ENCODE measurements at places on chromosomes 16 and 17.

DNA sequence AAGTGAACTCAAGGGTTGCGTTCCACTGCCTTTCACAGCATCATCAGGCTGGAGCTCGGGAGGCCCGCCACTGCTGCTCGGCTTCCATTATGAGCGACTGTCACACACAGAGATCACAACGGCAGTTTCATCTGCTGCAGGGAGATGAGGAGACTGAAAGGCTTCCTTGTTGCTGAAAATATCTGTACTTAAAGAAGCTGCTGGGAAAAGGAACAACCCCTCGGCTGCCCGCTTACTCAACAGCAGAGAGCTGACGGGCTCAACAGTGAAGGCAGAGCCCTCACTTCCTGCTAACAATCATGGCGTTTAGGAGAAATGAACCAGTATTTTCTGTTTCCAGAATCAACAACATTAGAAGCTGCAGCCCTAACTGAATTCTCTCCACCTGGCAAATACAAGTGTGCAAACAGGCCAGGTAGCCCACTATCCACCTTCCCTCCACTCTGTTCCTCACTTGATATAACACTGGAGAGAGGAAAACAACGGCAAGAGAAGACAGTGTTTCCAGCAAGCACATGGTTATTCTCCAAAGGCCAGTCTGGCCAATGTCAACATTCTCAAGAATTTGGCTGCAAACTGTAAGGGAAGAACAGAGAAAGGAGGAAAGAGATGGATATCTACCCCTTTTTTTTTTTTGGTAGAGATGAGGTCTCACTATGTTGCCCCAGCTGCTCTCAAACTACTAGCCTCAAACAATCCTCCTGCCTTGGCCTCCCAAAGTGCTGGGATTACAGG, 33.7 kb downstream of the MBTPS1 start:
- DNase-seq: no peak

GRCh38 chr16:58299757-58300349, 5.0 kb upstream of the PRSS54 start:
- DNase-seq: peak; percentile 37

DNA sequence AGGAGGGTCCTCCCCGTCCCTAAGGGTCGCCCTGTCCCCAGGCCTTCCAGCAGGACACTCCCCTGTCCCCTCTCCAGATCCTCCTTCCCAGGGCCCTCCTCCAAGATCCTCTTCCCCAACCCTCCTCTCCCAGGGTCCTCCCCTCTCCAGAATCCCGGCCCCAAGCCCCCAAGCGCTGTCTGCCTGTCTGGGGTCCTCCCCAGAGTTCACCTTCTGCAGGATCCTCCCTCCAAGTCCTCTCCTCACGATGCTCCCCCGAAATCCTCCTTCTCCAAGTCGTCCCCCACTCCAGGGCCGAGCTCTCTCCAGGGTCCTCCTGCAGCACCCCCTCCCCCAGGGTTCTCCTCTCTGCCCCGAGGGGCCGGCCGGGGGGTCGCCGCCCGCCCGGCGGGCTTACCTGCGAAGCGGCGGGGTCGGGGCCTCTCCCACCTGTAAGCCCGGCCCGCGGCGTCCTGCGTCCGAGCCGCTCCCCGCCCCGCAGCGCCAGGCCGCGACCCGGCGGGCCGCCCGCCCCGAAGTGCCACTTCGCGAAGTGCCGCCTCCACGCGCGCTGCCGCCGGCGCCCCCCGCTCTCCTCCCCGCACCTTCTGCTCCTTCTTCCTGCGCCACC, 678 bp upstream of the BAIAP2 start:
- no peak for DNase-seq

- DNase-seq: no peak
Observed at GRCh38 chr17:83151056-83151441, 71.6 kb downstream of the METRNL start.

DNA sequence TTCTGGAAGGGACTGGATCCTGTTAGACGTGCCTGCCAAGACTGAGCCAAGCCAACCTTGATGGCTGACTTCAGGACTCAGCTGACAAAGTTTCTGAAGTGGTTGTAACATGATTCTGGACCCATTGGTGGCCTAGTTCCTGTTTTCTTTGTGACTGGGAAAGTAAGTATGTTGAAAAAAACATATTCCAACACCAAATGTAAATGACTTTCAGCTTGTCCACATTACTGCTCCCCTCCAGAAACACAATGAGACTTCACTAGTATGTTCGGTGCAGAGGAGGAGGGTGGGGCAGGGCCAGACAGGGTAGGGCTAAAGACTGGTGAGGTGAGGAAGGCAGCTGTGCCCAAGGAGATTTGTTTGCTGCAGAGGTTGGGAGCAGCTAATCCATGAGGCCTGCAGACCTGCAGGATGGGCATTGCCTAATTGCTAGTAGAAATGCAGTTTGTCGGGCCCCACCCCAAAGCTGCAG, 26.4 kb downstream of the NMT1 start:
- no peak for DNase-seq

GRCh38 chr16:55443434-55444346, 35.3 kb upstream of the MMP2 start:
- no peak for DNase-seq

DNA sequence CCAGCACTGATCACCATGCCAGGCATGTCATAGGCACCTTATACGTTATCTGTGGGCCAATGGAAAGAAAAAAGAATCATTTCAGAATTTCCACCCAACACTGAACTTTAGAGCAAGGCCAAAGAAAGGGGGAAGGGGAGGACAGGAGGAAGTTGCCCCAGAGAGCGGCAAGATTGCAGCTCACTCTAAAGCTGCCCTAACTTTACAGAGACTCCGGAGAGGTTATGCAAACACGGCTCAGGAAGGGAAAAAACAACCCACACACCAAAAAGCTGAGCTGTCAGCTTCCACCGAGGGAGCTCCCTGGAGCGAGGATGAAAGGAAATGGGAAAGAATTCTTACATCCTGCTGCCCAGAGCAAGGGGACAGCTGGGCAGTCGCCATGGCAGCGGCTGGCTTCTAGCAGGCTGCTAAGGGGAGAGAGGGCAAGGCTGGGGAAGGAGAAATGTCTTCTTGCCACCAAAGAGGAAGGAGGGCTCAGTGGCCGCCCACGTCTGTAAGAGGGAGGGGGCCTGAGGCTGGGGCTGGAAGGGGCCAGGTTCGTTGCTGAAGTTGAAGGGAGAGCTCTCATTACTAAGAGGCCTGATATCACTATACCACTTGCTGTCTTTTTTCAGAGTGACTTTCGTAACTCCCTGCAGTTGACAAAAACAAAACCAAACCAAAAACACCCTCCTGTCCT, 18.2 kb downstream of the COTL1 start:
- DNase-seq: peak; percentile 78

GRCh38 chr16:23416816-23417215, 36.2 kb downstream of the COG7 start:
- DNase-seq: no peak

GRCh38 chr17:57832314-57833178, 17.3 kb downstream of the MRPS23 start:
- no peak for DNase-seq

GRCh38 chr16:9275377-9275776, 183.9 kb downstream of the HAPSTR1 start:
- DNase-seq: no peak

- DNase-seq: no peak
Observed at GRCh38 chr16:55503726-55504550, 4.9 kb upstream of the LPCAT2 start.

- DNase-seq: no peak
Observed at GRCh38 chr17:43882761-43883415, 24.4 kb downstream of the MPP2 start.

DNA sequence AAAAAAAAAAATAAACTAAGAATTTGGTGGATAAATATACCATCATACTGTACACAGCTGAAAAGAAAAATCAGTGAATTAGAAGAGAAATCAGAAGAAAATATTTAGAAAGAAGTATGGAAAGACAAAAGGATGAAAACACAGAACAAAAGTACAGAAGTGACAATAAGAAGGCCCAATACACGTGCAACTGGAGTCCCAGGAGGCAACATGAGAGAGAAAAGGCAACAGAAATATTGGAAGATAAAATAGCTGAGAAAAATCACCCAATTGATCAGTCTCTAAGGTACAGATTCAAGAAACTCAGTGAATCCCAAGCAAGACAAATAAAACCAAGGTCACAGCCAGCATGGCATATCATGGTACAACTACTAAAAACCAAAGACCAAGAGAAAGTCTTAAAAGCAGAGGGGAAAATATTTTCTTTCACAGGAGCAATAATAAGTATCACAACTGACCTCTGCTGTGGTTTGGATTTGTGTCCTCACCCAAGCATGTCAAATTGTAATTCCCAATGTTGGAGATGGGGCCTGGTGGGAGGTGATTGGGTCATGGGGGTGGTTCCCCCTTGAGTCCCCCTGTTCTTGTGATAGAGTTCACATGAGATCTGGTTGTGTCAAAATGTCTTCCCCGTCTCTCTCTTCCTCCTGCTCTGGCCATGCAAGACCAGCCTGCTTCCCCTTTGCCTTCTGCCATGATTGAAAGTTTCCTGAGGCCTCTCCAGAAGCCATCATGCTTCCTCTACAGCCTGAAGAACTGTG, 20.2 kb upstream of the ENGASE start:
- no peak for DNase-seq

DNA sequence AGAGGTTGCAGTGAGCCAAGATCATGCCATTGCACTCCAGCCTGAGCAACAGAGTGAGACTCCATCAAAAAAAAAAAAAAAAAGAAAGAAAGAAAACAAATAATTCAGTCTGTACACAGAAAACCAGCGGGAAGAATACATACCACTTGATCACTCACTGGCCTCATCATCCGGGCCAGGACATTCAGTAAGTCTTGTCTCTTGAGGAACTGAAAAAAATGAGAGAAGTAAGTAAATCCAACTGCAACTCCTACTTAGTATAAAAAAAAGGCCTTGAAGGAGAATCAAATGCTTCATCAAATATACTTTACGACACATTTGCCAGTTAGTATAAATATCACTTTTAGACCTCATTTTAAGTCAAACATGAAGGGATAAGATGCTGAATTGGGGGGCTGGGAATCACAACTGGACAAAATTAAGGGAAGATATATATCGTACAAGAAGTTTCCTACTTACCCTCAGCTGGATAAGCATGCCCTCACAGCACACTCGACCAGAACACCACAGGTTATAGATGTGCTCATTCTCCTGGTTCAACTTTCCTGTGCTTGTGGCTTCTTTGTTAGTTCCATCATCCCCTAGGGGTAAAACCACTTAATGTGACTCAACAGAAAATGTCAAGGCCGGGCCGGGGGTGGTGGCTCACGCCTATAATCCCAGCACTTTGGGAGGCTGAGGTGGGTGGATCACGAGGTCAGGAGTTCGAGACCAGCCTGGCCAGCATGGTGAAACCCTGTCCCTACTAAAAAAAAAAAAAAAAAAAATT, 12.4 kb downstream of the CCDC47 start:
- DNase-seq: no peak

- DNase-seq: peak; percentile 32
Observed at GRCh38 chr16:18800775-18801144, 589 bp downstream of the ARL6IP1 start.

GRCh38 chr17:27954548-27955495, 61.7 kb upstream of the LYRM9 start:
- no peak for DNase-seq

- no peak for DNase-seq
Observed at GRCh38 chr16:12291989-12292759, 315.6 kb downstream of the SNX29 start.

DNA sequence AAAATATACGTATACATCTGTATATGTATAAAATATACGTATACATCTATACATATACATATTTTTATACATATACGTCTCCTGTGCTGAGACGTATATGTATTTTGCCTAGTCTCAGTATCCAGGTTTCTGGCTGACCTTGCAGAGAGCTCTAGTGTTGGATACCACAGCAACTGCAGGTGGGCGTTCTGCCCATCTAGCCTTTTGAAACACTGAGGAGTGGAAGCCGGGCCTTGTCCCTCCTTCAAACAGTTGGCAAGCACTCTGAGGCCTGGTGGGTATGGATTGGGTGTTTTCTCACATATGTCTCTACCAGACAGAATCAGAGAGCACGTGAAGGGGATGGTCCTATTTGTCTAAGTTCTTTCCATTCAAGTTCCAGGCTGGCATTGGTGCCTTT, 39.4 kb upstream of the MRC2 start:
- no peak for DNase-seq

DNA sequence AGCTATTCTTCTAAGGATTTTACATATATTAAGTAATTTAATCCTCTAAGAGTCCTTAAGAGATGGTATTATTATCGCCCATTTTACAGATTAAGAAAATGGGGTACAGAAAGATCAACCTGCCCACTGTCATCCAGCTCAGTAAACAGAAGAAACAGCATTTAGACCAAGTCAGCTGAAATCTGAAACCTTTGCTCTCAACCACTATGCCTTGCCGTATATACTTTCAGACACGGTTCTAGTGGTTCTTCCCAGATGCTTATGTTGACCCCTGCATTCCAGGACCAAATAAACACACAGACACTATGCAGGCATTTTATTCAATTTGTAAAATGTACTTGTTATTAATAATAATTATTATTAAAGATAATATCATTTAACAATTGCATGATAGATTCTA, 854.8 kb downstream of the KCNJ2 start:
- DNase-seq: no peak

GRCh38 chr17:7557775-7558543, 591 bp upstream of the TNFSF13 start:
- peak; percentile 52 for DNase-seq

GRCh38 chr17:77503293-77503655, 362.5 kb downstream of the SEC14L1 start:
- no peak for DNase-seq

- peak; percentile 66 for DNase-seq
Observed at GRCh38 chr16:28499854-28500253, 5.4 kb downstream of the APOBR start.

DNA sequence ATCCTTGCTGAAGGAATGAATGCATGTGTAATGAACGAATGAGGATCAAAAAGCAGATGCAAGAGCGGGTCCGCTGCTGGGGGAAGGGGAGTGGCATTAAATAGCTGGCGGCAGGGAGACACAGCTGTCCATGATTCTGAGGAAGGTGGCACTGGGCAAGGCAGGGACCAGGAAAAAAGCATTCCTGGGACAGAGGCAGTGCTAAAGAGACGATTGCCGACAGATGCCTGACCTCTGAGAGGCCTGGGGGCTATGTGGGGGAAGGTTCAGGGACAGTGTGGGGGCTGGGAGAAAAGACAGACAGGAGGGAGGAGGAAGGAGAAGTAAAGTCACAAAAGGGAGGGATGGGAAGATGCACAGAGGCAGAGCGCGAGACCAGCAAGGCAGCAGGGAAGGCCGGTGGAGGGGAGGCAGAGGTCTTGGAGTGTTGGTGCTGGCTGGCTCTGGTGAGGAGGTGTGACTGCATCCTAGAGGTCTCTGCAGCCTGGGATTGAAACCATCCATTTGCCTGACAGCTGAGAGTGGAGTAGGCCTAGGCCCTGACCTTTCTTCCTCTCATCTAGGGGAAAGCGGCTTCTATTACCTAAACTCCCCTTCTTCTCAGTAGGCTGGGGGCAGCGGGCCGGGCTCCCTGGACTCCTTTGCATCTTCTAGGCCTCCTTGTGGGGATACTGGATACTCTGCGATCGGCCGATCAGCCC, 109.9 kb downstream of the SDK2 start:
- no peak for DNase-seq

- DNase-seq: no peak
Observed at GRCh38 chr16:80689487-80689886, 114.9 kb downstream of the CDYL2 start.
